ENCODE measurements at places on chromosomes 11 and 22. TPM values are rescaled to one million over a fixed set of nuclear protein-coding genes. Genes with fewer than 3 reads are reported as not detected.
A peak's percentile ranks its signal among the peaks of the same experiment; 100 is the strongest.

Gene MYOD1
- not detected for total RNA-seq

Gene RIBC2
- total RNA-seq: not detected

Gene OR5B21
- total RNA-seq: not detected

Gene MS4A1
- total RNA-seq: 1.3 TPM

Gene SHANK3
- 59.9 TPM for total RNA-seq

Gene SNX32
- total RNA-seq: not detected

Gene PPFIA1
- 73.3 TPM for total RNA-seq

DNA sequence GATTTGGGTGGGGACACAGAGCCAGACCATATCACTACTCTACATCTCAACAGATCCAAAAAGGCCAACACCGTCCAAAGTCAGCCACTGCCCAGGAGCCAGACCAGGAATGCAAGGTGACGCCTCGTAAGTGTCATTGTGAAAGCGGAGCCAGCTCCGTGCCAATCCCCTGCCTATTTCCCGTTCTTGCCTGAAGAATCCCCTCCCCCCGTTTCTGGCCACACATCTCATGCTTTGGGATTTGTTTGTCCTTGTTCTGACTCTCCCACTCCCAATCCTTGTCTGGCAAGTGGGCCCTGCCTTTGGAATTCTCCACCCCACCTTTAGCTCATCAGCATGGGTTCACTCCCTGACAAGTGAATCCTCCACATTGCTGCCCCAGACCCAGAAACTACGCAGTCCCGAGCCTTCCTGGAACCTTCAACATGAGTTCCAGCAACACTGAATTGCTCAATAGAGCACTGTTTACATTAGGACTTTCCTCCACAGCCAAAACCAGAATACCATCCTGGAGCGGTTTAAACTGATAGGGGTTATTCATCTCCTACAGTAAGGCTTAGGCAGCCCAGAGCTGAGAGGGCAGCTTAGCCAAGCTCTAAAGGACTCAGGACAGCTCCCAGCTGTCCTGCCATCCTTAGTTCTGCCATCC, 6.0 kb upstream of the SLC35C1 start:
- peak; percentile 86 for DNase-seq

- DNase-seq: no peak
Measured at GRCh38 chr22:25054943-25055511, 102.5 kb downstream of the KIAA1671 start.

DNA sequence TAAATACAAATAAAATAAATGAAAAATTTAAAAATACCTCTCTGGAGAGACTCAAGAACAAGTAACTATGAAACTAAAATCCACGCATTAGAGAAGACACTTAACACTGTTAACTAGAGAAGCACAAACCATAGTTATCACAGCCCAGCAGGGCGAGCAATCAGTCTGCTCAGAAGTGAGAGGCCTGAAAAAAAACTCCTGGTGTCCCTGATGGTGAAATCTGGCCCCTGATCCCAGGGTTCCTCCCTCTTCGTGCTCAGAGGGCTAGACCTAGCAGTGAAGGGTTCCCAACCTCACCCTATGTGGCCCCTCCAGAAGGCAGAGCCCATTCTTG, 49.7 kb upstream of the VPREB1 start:
- no peak for DNase-seq

- no peak for DNase-seq
Measured at GRCh38 chr22:44133161-44133560, 47.6 kb upstream of the PARVG start.

DNA sequence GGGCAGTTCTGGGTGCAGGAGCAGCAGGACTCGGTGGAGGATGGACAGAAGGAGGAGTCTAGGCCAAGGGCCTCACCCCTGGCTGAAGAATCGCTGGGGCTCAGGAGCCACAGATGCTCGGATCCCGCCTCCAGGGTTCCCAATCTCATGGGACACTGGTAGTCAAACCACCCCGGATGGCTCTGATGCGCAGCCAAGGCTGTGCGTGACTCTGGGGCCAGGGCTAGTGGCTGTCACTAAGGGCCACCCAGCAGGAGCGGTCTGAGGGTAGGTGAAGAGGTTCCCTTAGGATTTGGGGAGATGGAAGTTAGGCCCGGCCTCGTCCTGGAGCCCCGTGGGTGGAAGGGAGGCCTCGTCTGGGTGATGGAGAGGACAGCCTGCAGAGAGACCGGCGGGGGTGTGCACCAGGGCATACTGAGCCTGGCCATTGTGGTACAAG, 300.6 kb downstream of the TBC1D22A start:
- DNase-seq: peak; percentile 54

DNA sequence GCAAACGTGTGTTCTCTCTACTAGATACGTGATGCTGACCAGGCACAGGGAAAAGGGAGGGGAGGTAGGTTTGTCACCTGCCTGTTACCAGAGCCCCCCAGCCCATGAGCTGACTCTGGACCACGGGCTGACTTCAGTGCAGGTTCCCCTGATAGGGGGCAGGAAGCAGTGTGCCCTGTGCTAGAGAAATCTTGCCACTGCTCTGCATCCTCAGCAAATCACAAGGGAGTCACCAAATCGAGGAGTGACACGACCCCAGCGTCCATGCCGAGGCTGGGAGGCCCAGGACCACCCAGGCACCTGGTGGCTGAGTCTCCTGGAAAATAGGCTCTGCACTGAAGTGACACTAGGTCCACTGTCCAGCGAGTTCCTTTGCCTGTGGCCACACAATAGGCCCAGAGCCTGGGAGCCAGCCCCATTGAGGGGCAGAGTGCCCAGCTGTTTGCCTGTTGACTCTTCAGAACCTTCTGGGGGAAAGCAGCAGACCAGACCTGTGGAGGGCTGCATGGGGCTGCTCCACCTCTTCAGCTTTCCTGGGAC, 99.3 kb downstream of the CTTN start:
- peak; percentile 46 for DNase-seq

- DNase-seq: peak; percentile 93
Measured at GRCh38 chr22:50218996-50219727, 18.4 kb downstream of the SELENOO start.

DNA sequence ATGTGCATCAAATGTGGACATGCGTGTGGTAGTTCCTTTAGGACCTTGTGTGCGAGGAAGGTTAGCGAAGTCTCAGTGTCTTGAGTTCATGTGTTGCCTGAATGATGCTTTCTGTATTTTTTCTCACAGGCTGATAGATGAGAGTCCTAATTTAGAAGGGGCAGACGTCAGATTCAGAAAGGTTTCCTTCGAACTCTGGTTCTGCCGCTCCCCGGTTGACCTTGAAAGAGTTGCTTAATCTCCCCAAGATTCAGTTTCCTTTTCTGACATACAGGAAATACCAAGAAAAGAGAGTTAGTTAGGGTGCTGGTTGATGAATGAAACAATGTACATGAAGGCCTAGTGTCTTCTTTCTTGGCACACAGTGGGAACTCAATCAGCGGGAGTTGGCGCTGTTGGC, 35.9 kb upstream of the TTC12 start:
- no peak for DNase-seq

GRCh38 chr11:1600626-1601025, 2.5 kb upstream of the KRTAP5-2 start:
- no peak for DNase-seq

GRCh38 chr11:118771547-118772288, 19.2 kb downstream of the DDX6 start:
- no peak for DNase-seq

DNA sequence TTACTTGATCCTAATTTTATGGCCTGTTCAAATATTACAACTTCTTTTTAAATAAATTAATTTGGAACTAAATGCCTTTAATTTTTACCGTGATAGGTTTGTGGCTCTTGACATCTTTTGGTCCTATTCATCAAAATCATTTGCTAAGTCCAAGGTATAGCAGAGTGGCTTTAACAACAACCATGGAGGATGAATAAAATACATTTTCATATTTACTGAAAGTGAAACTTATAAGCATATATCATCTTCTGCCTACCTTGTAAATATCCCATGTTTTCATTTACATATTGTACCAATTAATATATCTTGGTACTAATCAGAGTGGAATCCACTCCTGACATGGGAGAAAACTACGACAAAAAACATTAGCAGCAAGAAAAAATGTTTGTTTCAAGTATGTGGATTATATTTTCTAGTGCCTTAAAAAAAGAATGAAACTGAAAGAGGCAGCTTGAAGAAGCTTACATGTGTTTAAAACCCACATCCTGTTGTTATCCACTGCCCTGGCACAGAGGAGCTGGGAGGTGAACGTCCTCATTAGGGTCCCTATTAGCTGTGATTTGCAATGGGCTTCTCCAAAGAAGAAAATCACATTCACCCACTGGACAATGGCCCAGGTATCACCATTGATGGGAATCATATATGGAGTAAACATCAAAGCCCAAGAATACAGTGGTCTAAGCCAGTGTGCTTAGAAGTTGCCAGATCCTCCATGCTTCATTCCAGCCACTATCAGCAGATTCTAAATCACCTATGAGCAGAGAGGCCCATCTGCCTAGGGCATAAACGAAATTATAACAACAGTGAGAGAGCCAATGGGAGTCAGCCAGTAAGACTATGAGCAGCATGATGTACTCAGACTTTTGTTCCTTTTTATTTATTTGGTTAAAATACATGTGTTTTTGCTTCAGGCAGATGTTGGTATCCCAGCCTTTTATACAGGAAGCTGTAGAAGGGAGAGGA, 84.7 kb downstream of the MAML2 start:
- no peak for DNase-seq

DNA sequence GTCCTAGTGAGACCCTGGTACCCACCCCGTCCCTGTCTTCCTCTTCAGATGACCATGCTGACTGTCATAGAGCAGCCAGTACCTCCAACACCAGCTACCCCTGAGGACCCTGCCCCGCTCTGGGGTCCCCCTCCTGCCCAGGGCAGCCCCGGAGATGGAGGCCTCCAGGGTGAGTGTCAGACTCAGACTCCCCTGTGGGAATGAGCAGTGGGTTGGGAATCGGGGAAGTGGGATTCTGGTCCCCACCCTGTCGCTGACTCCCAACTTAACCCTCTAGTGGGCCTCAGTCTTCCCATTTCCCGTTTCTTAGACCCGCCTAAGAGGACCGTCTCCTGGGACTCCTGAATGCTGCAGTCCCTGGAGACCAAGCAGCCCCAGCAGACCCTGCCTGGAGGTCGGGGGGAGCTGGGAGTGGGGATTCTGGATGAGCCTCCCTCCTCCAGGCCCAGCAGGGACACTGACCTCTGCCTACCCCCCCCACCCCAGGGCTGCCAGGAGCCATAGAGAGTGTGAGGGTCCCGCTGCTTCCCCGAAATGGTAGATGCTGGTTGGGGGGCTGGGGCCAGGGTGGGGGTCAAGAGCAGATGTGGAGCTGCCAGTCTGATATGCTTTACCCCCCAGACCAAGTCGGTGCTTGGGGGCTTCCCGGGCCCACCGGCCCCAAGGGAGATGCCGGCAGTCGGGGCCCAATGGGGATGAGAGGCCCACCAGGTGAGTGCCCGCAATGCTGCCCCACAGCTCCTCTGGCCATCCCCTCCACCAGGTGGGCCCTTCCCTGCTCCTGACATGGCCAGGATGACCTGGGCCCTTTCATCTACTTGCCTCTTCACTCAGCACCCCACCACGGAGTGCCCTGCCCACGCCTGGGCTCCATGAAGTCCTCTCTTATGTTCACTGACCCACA, 25.5 kb downstream of the EMID1 start:
- no peak for DNase-seq

- DNase-seq: no peak
Measured at GRCh38 chr11:118180300-118180703, 3.9 kb upstream of the SCN2B start.

DNA sequence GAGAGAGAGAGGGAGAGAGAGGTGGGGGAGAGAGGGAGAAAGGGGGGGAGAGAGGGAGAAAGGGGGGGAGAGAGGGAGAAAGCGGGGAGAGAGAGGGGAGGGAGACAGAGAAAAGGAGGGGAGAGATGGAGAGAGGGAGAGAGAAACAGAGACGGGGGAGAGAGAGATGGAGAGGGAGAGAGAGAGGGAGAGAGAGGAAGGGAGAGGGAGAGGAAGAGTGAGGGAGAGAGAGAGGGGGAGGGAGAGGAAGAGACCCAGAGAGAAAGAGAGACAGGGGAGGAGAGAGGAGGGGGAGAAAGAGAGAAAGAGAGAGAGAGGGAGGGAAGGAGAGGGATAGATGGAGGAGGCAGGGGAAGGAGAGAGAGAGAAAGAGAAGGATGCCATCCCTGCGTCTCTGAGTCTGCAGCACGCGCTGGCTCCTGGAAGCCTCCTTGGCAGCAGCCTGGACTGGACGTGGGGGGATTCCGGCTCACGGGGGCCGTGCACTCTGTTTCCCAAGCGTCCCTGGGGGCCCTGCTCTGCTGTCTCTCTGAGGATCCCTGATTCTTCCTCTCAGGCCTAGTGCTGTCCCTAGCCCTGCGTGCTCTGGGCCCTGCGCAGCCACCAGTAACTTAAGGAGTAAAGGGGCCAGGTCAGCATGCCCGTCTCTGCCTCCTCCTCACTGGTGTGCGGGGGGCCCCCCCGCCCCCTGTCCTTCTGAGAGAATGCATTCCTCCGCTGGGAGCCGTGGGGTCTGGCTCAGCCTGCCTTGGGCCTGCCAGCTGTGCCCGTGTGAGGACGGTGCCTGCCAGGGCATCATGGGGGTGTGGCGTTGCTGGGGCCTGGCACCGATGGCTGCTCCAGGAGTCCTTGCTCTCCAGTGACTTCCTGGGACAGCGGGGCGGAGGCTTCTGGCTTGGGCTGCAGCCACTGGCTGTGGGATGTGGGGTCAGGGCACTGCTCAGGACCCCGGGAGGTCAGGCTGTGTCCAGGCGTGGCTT, 429.5 kb downstream of the TBC1D22A start:
- DNase-seq: peak; percentile 57

DNA sequence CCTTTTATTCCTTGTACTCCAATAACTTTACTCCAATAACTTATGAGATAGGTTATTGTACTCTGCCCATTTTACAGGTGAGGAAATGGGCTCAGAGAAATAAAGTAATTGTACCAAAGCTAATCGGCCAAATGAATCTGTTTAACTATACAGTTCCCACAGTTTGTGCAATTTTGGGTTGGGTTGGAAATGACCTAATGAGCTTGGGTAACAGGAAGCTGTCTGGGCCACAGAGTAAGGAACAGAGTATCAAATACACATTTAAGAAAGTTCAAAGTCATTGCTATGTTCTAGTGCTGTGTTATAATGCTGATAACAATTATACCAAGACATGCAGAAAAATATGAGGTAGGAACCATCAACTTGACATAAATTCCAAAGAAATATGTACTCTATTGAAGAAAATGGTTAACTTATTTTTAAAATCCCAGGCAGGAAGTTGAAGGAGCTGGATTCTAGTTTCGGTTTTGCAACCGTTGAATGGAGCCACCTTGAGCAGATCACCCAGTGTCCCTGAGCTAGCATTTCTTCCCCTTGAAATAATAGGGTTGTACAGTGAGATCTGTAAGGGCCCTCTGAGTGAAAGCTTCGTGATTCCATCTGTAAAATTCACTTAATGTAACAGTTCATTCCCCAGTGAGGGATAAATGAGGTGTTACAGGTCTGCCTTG, 360.9 kb upstream of the NARS2 start:
- no peak for DNase-seq

GRCh38 chr11:7252683-7253213, 1.0 kb downstream of the SYT9 start:
- DNase-seq: peak; percentile 56

All from upper lobe of right lung (tissue), 1 donor.